ENCODE measurements at places on chromosomes 6 and 20.

- no peak for DNase-seq
Observed at GRCh38 chr20:19633985-19634384, 124.1 kb upstream of the RIN2 start.

DNA sequence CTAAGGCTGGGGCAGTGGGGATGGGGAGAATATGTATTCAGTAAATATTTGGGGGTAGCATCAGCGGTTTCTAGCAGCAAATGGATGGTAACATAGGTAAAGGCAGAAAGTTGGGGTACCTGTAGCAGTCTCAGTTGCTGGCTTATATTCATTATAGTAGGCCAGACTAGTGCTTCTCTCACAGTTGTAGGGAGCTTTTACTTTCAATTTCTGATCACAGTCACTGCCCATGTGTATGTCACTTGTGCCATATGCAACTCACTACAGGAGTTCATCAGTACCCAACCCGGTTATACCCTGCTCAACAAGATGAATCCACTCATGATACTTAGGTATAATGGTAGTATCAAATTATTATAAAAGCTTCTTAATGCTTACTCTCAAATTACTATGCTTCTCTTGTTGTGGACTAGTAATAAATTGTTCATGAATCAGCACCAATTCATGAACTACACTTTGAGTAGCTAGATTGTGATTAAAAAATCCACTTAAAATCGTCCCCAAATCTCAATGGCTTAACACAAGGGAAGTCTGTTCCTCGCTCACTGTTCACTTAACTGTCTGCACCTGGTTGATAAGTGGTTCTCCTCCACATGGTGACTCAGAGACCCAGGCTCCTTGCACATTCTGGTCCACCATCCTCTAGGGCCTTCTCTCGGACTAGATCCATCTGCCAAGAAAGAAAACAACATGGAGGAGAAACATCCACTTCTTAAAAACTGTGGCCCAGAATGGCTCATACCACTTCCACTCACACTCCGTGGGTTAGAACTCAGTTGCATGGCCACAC, 31.3 kb upstream of the MYLIP start:
- DNase-seq = no peak

DNA sequence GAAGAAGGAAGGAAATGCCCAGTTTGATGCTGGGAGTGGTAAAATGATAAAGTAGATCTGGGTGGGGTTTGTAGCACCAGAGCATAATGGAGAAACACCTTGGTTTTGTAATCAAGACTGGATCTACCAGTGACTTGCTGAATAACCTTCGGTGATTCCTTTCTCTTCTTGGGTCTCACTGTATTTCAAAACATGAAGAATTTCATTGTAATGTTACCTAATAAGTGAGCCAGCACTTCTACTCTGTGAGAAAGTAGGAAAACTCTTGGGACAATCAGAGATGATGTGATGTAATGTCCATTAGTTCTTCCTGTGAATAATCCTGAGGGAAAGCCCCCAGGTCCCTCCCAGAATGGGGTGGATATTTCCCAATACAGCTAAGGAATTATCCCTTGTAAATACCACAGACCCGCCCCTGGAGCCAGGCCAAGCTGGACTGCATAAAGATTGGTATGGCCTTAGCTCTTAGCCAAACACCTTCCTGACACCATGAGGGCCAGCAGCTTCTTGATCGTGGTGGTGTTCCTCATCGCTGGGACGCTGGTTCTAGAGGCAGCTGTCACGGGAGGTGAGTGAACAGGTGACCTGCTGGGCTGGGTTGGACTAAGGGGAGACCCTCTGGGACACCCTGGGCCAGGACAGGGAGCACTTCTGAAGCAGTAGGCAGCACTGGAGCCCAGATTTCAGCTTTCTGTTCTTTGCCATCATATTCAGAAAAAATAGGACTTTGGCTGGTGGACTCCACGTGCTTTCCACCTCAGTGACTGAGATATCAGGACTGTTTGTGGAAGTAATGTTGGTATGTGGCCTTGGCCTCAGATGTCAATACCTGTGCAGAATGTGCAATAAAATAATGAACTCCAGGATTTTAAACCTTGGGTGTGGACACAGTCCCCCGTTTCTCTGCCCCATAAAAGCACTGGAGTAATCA, at the start of gene PI3:
PI3 (plus strand) TSS at position 469 of the 931 bp plus-strand sequence; CDS start at position 490, 21 bp downstream.
- DNase-seq = no peak

DNA sequence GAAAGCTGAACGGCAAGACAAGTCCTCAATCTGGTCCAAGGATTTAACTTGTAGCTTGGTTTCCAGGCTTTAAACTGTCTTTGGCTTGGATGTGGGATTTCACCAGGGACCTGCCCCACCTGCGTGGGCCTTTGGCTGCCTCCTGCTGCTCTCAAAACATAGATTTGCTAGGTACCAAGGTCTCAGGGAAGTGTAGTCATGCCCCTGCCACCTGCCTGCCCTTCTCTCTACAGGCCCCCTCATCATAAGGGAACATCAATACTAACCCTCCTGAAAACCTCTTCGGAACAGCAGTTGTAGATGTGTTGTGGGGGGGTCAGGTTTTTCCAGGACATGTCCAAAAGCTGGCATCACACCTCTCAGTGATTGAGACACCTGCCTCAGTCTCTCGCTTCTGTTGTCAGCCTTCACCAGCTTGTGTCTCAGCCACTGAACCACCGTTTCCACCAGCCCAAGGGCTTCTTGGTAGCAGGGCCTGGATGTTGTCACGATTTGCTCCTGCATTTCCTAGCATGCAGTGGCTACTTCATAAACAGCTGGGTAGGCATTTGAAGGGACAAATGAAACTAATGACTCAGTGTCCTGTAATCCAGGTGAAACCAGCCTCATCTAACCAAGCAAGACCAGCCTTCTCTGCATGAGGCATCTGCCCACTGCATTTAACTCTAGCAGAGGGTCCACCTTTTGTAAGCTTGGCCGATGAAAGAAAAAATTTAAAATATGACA, 141.6 kb upstream of the THBS2 start:
- DNase-seq = no peak

DNA sequence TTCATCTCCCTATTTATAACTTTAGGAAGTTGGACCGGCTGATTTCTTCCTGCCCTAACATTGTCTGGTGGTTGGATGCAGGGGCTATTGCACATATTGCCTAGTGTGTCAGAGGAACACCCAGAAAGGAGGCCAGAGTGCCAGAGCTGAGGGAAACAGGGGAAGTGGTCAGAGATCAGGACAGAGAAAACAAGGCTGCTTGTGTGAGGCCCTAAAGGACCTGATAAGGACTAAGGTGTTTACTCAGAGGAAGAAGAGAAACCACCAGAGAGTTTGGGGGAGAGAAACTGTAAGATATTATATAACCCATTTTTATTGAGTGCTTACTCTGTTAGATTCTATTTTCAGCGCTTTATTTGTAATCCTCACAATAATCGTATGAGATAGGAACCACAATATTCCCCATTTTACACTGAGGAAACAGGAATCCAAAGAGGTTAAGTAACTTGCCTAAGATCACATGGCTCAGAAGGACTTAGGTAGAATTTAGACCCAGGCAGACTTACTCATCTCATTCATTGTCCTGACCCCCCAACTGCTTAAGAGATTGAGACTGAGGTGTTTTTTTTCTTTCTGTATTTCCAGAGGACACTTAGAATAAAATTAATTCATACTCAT, 54.0 kb upstream of the REV3L start:
- no peak for DNase-seq

DNA sequence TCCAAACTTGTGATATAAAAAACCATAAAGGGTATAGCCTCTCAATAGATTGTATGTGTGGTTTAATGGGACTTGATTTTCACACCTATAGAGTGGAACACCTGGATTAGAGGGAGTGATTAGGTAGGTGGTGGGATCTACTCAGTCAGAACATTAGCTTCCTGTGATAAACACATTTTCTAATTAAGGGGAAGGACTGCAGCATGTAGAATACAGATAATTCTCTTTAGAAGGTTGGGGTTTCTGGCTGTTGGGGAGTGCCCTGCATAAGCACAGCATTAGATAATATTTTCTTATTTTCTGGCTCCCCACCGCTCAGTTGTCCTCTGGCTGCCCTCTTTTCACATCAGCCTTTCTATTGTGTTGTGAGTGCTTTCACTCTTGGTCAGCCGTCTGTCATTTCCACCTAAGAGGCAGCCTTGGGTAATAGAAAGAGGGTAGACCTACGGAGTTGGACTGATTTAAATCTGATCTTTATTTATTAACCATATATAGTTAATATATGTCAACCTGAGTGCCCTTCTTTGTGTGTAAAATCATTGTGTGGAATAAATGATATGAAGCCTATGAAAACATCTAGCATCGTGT, 8.0 kb downstream of the CSE1L start:
- no peak for DNase-seq

GRCh38 chr6:122610690-122611455, 668 bp downstream of the PKIB start:
- no peak for DNase-seq

- no peak for DNase-seq
Observed at GRCh38 chr6:167750956-167751358, 75.8 kb upstream of the AFDN start.

GRCh38 chr6:82045965-82046756, 201.4 kb downstream of the IBTK start:
- no peak for DNase-seq

DNA sequence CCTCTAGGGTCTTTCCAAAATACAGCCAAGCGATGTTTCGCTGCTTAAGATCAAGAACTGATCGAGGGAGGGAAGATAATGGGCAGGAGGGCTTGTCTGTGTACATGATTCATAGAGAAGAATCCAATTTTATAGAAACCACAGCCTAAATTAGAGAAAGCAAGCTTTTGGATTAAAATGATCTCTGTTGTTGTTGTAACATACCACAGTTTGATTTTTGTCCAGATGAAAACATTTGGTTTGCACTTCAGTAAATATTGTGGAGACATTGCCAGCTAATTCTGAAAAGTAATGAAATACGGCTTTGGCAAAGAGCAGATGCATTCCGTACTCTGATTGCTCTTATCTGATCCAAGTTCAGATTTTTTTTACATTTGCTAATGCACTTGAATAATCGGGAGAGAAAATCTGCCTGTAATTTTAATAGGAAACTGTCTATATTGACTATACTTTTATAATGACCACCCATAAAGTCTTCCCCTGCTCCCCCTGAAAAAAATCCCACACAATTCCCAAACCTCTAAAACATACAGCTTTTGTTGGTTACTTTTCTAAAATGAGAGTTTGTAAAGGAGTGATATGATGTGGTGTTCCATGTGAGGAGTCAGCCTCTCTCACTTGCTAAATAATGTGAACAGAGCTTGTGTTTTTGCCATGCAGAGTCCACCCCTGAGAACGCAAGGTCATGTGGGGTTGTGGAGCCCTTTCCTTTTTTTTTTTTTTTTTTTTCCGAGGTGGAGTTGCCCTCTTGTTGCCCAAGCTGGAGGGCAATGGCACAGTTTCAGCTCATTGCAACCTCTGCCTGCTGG, 199.9 kb downstream of the DTNBP1 start:
- no peak for DNase-seq

- no peak for DNase-seq
Observed at GRCh38 chr20:14415467-14415866, 78.1 kb upstream of the FLRT3 start.

- peak; percentile 70 for DNase-seq
Observed at GRCh38 chr6:20403070-20403765, 1.5 kb downstream of the E2F3 start.

DNA sequence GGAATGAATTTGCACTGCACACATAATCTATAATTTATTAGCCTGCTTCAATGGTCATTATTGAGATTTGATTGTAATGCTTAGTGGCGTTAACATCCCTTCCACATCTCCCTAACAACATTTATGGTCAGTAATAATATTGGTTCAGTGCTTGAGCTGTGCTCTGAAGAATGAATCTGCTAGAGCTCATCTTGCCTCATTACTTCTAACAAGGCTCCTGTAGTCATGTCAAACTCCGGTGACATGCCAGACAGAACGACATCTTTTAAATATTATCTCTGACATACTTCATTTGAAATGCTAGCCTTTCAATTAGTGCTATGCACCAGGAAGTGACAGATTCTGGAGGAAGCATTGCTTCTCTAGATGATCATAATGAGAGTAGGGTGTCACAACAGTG, 240.3 kb upstream of the BTBD3 start:
- DNase-seq = no peak

DNA sequence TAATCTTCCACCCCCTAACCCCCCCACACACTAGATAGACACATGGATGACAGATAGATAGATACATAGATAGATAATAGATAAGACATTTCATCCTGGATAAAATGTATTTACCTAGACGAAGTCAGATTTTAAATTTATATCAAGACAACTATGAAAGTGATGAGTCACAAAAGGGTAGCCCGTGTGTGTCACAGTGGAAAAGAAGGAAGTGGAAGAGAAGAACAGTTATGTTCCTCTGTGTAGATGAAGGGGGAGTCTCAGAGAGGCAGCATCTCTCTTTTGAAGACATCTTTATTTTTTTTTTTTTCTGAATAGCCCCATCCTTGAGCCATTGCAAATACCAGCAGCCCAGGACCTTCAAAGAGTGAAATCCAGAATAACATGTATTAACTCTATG, 121.7 kb upstream of the VGLL2 start:
- no peak for DNase-seq

- DNase-seq = no peak
Observed at GRCh38 chr20:2133318-2134183, 31.9 kb downstream of the STK35 start.

DNA sequence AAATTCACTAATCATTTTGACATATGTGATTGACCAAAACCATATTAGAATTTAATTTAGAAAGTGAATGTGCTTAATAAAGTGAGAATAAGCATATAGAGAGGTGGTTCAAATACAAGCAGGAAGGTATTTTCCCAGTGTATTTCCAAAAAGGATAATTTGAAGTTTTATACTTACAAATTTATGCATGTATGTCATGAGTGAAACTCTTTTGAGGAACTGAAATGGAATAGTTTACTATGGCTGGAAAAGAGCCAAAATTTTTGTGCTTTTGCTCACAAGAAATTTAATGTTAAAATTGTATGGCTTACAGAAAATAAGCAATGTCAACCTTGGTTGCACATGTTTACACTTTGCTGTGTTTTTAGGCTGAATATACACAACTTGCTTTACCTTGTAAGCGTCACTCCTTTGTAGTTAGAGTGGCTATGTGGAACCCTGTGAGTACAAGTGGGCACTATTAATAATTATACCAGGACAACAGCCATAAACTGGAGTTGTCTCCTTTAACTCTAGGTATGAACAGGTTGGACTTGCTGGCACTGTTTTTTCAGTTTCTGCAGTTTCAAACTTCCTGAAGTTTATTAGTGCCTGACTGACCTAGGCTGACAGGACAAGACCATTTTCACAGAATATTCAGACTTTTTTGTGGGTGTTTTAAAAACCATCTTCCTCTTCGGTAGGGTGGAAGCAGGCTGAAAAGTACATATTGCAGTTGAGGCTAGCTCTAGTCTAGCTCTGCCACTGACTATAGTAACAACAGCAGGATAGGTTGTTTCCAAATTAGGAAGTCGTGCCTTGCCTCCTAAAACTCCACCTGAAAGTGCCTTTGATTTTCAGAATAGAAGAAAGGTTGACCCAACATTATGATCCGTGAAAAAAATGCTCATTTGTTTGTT, 6.0 kb downstream of the AFDN start:
- no peak for DNase-seq

DNA sequence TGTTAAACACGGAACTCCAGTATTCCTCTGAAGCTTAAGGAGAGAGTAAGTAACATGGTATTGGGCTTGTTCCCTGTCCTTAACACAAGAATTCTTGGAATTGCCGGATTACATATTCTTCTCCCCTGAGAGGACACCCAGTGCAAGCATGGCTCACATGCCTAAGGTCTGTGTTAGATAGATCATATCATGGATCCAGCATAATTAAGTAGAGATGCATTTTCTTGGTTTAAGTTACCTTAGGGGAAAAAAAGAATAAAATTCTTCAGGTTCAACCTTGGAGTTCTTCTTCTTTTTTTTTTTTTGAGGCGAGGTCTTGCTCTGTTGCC, 53.9 kb downstream of the AKAP12 start:
- no peak for DNase-seq

- no peak for DNase-seq
Observed at GRCh38 chr6:36616893-36617521, 22.8 kb downstream of the SRSF3 start.
